ENCODE measurements at places on chromosomes 5 and 9. TPM values are rescaled to one million over a fixed set of nuclear protein-coding genes. Genes with fewer than 3 reads are reported as not detected.

The MZB1 gene
- 35.4 TPM for total RNA-seq

The FBLL1 gene
- total RNA-seq, result 0.33 TPM

DNA sequence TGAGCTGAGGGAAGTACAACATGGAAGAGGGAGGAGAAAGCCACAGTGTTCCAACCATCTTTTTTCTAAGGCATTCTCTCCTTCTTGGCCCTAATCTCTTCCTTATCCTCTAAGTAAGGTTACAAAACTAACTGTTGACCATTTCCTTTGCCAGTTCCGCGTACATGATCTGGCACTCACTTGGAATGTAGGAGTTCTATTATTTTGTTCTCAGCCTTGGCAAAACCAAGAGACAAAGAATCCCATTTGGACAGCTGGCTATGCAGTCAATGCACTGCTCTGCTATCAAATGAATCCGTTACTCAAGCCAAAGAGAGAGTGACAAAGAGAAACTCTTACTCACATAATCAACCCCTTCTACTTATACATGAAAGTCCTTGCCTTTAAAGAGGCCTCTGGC lies 410.3 kb downstream of the DTWD2 start:
- H3K27me3 ChIP-seq, result no peaks in the 10 kb centered on the region
- no peak overlapping the region for H3K27ac ChIP-seq
- no peaks in the 10 kb centered on the region for H3K36me3 ChIP-seq
- peak; percentile 31 for DNase-seq
- no peak overlapping the region for H3K4me3 ChIP-seq

DNA sequence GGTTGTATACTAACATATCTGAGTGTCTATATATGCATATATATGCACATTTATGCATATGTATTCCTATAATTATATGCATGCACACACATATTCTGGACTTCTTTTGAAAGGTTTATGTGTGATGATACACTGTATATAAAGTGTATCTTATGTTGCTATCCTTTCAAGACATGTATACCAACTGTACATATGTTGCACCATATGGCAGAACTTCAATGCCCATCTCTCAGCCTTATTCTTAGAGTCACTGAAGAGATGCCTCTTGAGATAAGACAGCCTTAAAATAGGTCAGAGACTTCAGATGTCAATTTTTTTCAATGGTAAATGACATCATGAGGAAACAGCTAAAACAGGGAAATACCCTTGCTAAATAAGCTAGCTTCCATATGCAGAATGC lies 461.4 kb downstream of the SPATA31D1 start:
- DNase-seq, result no peak
- H3K4me1 ChIP-seq, result no peaks in the 10 kb centered on the region
- H3K4me3 ChIP-seq, result no peak overlapping the region
- H3K36me3 ChIP-seq, result no peaks in the 10 kb centered on the region
- no peaks in the 10 kb centered on the region for H3K27me3 ChIP-seq

GRCh38 chr9:6098431-6098830 lies 83.0 kb upstream of the RANBP6 start:
- H3K27me3 ChIP-seq, result no peaks in the 10 kb centered on the region
- no peaks in the 10 kb centered on the region for H3K36me3 ChIP-seq
- no peak overlapping the region for H3K4me3 ChIP-seq

DNA sequence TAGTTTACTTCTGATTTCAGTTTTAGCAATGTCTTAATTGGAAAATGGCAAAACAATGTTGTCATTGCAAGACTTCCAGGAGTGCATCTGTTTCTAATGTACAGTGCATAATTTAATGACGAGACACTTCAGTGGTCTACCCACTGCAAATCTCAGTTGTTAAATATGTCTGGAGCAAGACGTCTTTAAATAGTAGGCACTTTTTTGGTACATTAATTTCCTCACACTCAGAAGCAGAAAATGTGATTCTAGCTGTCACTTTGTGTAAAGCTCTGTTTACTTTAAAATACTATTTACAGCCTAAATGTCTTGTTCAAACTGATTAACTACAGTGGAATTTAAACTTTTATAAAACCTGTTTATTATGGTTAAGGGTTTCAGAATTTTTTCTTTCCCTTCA lies 815.5 kb downstream of the TLE1 start:
- DNase-seq, result no peak
- H3K36me3 ChIP-seq, result no peaks in the 10 kb centered on the region
- no peaks in the 10 kb centered on the region for H3K27me3 ChIP-seq
- H3K27ac ChIP-seq, result no peak overlapping the region
- H3K4me1 ChIP-seq, result no peaks in the 10 kb centered on the region
- no peak overlapping the region for H3K4me3 ChIP-seq

DNA sequence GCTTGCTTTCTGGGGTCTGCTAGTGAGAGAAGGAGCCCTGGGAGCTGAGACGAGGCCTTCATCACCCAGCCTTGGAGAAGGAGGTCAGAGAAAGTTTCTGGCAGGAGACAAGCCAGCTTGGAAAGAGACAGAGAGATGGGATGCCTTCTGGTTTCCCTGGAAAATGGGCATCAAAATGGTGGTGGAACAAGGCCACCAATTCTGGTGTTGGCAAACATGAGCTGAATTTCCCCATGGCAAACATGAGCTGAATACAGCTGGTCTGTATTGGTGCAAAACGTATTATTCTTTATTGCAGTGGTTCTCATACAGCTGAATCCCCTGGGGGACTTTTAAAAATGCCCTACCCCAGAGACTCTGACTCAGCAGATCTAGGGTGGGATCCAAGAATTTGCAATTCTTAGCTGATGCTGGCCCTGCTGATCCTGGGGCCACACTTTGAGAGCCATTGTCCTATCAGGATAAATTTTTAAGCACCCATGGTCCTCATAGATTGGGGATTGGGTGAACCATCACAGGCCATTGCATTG lies 39.1 kb upstream of the S1PR3 start:
- no peak overlapping the region for H3K4me3 ChIP-seq
- no peak overlapping the region for H3K27ac ChIP-seq
- no peak for DNase-seq
- no peaks in the 10 kb centered on the region for H3K27me3 ChIP-seq

- H3K4me1 ChIP-seq, result no peaks in the 10 kb centered on the region
- no peaks in the 10 kb centered on the region for H3K27me3 ChIP-seq
- no peak overlapping the region for H3K27ac ChIP-seq
Observed at GRCh38 chr9:115210699-115211098, 92.7 kb upstream of the TNC start.

GRCh38 chr5:87190687-87191086 lies 77.0 kb upstream of the RASA1 start:
- H3K27me3 ChIP-seq, result no peaks in the 10 kb centered on the region
- no peak overlapping the region for H3K27ac ChIP-seq
- H3K4me1 ChIP-seq, result no peaks in the 10 kb centered on the region

GRCh38 chr5:114782177-114782576 lies 387.5 kb downstream of the TRIM36 start:
- no peak for DNase-seq
- no peak overlapping the region for H3K4me3 ChIP-seq
- H3K27me3 ChIP-seq, result no peaks in the 10 kb centered on the region
- H3K4me1 ChIP-seq, result no peaks in the 10 kb centered on the region

DNA sequence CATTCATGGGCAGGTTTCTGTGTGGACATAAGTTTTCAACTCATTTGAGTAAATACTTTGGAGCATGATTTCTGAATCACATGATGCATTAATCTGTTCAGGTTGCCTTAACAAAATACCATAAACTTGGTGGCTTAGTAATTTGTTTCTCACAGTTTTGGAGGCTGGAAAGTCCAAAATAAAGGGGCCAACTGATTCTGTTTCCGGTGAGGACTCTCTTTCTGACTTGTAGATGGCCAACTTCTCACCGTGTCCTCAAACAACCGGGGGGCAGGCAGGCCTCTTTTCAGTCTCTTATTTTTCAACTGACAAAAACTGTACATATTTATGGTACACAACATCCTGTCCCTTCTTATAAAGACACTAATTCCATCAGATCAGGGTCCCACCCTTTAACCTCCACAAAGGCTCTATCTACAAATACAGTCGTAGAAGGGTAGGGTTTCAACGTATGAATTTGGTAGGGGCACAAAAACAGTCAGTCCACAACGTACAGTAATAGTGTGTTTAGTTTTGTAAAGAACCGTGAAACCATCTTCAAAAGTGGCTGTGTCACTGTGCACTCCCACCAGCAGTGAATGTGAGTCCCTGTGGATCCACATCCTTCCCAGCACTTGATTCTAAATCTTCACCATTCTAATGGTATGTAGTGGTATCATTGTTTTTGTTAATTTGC lies 37.2 kb downstream of the MLLT3 start:
- no peak overlapping the region for H3K4me3 ChIP-seq
- peaks cover 3% of the 10 kb centered on the region for H3K4me1 ChIP-seq
- no peak for DNase-seq
- no peaks in the 10 kb centered on the region for H3K36me3 ChIP-seq
- no peak overlapping the region for H3K27ac ChIP-seq

- H3K4me1 ChIP-seq, result no peaks in the 10 kb centered on the region
- no peak overlapping the region for H3K27ac ChIP-seq
- no peaks in the 10 kb centered on the region for H3K27me3 ChIP-seq
Observed at GRCh38 chr5:154464438-154464837, 13.6 kb downstream of the HAND1 start.
